Choroid plexus epithelial cell (primary cell): ENCODE measurements at places on chromosomes 6 and 20.

DNA sequence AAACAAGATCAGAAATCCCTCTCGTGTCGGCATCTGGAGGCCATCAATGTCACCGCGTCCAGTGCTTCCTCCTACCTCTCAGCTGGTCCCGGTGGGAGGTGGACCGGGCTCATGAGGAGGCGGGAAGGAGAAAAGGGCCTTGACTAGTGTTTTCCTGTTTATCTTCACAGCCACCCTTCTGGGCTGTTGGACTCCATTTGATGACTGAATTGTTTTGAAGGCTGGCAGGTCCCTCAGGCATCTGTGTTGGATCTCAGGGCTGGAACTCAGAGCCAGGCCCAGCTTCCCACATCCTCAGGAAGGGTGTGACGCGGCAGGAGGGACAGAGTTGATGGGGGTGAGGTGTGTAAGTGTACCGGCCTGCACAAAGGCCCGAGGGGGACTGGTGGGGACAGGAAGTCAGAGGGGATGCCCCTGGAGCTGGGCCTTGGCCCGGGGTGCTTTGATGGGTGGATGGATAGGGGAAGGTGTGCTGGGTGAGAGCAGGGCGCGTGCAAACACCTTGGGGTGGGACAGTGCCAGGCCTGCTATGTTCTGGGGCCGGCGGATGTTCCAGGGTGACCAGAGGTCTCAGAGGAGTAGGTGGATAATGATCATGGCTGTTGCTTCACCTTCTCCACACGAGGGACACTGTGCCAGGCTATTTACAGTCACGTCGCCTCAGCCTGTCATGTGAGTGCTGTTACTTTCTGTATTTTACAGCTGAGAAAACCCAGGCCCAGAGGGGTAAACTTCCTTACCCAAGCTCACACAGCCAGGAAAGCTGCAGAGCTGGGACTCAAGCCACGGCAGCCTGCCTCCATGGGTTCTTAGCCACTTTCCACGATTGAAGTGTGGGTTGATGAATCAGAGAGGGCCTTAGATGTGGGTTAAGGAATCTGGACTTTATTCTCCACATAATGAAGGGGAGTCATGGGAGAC, 17.9 kb upstream of the CHMP4B start:
- no peak for DNase-seq

DNA sequence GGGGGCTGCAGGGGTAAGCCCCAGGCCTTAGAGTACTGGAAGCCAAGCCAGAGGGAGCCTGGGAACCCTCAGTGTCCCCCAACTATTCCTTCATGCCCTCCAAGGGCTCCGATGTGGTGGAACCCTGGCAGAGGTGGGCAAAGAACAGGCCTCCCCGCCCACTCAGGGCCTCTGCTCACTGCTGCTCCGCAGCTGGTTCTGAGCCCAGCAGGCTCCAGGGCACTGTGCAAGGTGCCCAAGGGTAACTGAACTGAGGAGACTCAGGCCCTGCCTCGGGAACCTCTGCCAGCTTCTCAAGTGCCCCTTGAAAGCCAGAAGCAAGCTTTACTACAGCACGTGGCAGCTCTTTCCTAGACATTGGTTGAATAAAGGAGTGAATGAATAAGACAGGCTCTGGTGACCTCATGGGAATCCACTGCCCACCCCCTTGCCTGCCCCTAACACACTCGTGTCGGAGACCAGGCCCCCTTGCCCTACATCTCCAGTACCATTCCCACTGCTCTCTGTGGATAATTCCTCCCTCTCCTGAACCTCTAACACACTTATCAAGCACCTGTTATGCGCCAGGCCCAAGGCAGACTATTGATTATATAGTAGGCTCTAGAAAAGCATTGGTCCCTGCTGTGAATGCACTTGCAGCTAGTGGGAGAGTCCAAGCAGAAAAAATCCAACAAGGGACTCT, 55.0 kb downstream of the TOX2 start:
- DNase-seq, result no peak

DNA sequence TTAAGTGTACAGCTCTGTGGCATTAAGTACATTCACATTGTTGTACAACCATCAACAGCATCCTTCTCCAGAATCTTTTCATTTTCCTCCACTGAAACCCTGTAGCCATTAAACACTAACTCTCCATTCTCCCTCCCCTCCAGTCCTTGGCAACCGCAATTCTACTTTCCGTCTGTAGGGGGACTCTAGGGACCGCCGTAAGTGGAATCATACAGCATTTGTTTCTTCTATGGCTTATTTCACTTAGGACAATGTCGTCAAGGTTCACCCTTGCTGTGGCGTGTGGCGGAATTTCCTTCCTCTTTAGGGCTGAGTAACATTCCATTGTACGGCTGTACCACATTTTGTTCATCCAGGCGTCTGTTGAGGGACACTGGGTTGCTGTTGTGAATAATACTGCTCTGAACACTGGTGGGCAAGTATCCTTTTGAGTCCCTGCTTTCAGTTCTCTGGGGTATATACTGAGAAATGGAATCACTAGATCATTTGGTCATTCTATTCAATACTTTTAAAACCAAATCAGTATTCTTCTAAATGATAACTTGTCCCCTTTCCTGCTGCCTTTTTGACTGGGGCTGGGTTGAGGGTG, 50.7 kb downstream of the PPP1R3G start:
- peak; percentile 73 for DNase-seq

DNA sequence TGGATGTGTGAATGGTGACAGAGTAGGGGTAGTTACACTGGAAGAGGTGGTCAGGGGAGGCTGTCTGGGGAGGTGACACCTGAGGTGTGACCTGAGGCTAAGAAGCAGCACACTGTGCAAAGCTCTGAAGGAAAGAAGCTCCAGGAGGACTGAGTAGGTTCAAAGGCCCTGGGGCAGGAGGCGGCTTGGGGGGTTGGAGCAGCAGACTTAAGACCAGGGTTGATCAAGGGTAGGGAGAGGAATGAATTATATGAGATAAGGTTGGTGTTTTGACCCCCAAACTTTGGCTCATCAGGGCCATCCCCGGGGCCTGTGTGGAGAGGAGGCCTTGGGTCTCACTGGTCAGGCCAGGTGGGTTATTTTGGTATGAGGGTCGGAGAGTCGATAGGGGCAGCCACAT, 166.1 kb downstream of the GRM4 start:
- DNase-seq, result no peak

DNA sequence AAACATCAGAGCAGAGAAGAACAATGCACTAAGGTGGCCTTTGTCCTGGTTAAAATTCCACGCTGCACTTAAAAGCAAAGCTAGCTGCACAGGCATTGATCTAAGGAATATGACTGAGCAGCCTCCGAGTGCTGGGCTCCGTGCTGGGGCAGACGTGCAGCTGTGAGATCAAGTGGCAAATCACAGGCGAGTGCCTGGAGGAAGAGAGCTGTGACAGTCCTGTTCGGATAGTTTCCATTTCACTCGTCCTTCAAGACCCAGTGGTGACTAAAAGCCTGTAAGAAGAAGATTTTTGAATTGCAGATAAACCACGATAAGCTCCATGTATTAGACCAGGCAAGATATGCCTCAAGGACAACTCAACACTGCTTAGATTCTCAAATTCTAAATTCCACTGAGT, 247.9 kb downstream of the ANKRD60 start:
- no peak for DNase-seq

DNA sequence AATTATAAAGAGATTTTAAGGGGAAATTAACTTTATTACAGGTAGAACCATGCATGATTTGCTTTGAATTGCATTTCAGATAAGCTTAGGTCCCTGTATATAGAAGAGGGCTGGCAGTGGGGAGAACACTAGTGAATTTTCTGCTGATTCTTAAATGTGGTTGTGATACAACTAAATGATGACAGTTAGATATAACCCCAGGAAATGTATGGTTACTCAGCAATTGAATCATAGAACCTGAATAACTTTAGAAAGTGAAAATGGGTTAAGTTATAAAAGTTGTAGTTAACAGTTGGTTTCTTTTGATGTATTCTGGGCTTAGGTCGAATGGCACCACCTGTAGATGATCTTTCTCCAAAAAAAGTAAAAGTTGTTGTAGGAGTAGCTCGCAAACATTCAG, 70.1 kb downstream of the PHF3 start:
- DNase-seq, result no peak
